ENCODE measurements at places on chromosomes 16 and 17. TPM values are rescaled to one million over a fixed set of nuclear protein-coding genes. Genes with fewer than 3 reads are reported as not detected.

TOX3 gene
- 0.38 TPM for polyA plus RNA-seq

PRR29 gene
- polyA plus RNA-seq, result 0.05 TPM

IGF2BP1 gene
- polyA plus RNA-seq, result not detected

DDX19B gene
- 21.1 TPM for polyA plus RNA-seq

KRT27 gene
- polyA plus RNA-seq, result not detected

CCL2 gene
- 50.9 TPM for polyA plus RNA-seq

TSPOAP1 gene
- polyA plus RNA-seq, result 8.3 TPM

MYOCD gene
- polyA plus RNA-seq, result 9.1 TPM

NPTX1 gene
- 0.18 TPM for polyA plus RNA-seq

UNC45B gene
- polyA plus RNA-seq, result 0.05 TPM

PRDM7 gene
- not detected for polyA plus RNA-seq

MYCBPAP gene
- 3.2 TPM for polyA plus RNA-seq

SULT1A2 gene
- 1.2 TPM for polyA plus RNA-seq

SMURF2 gene
- polyA plus RNA-seq, result 18.4 TPM

MT1M gene
- 1.4 TPM for polyA plus RNA-seq

SLFN12 gene
- polyA plus RNA-seq, result 4.4 TPM

DHX40 gene
- polyA plus RNA-seq, result 24.9 TPM

NUPR1 gene
- 366 TPM for polyA plus RNA-seq

TNFSF12 gene
- polyA plus RNA-seq, result 26.6 TPM

KRTAP17-1 gene
- not detected for polyA plus RNA-seq

MT4 gene
- not detected for polyA plus RNA-seq

C1QTNF8 gene
- polyA plus RNA-seq, result not detected

RFNG gene
- 61.3 TPM for polyA plus RNA-seq

KRTAP1-1 gene
- polyA plus RNA-seq, result not detected

MT1E gene
- 93.4 TPM for polyA plus RNA-seq

NOG gene
- polyA plus RNA-seq, result 0.05 TPM

NPIPA8 gene
- 2.5 TPM for polyA plus RNA-seq

XYLT1 gene
- 21.4 TPM for polyA plus RNA-seq

OMG gene
- 0.28 TPM for polyA plus RNA-seq

SLC9A5 gene
- 0.53 TPM for polyA plus RNA-seq

ALG1 gene
- polyA plus RNA-seq, result 19.3 TPM

CCDC182 gene
- polyA plus RNA-seq, result not detected

TOM1L2 gene
- polyA plus RNA-seq, result 33.4 TPM

CISD3 gene
- polyA plus RNA-seq, result 18.4 TPM

CES3 gene
- 0.73 TPM for polyA plus RNA-seq

CHMP1A gene
- polyA plus RNA-seq, result 13.2 TPM

HS3ST4 gene
- not detected for polyA plus RNA-seq

NPIPB13 gene
- polyA plus RNA-seq, result 4.5 TPM

KRT20 gene
- polyA plus RNA-seq, result 0.05 TPM

SLC13A2 gene
- polyA plus RNA-seq, result not detected

GPS2 gene
- 62.2 TPM for polyA plus RNA-seq

KRT16 gene
- polyA plus RNA-seq, result not detected

OR4D1 gene
- 0.03 TPM for polyA plus RNA-seq

CFAP119 gene
- 4.6 TPM for polyA plus RNA-seq

KRTAP9-4 gene
- not detected for polyA plus RNA-seq

ABCA8 gene
- 69.2 TPM for polyA plus RNA-seq

TBC1D3C gene
- not detected for polyA plus RNA-seq

ITGA2B gene
- polyA plus RNA-seq, result 0.88 TPM

SP6 gene
- polyA plus RNA-seq, result 1.1 TPM

MGAT5B gene
- polyA plus RNA-seq, result not detected

BAIAP3 gene
- polyA plus RNA-seq, result 0.63 TPM

MYADML2 gene
- polyA plus RNA-seq, result not detected
